ENCODE measurements at places on chromosomes 16 and 17. TPM values are rescaled to one million over a fixed set of nuclear protein-coding genes. Genes with fewer than 3 reads are reported as not detected.

- no peak for DNase-seq
Observed at GRCh38 chr17:73976147-73976546, 227.3 kb upstream of the RPL38 start.

CTRB2 gene
- total RNA-seq: 3.7 TPM

GRCh38 chr17:73098919-73099318 is 6.4 kb upstream of the SLC39A11 start:
- no peak for DNase-seq

DNA sequence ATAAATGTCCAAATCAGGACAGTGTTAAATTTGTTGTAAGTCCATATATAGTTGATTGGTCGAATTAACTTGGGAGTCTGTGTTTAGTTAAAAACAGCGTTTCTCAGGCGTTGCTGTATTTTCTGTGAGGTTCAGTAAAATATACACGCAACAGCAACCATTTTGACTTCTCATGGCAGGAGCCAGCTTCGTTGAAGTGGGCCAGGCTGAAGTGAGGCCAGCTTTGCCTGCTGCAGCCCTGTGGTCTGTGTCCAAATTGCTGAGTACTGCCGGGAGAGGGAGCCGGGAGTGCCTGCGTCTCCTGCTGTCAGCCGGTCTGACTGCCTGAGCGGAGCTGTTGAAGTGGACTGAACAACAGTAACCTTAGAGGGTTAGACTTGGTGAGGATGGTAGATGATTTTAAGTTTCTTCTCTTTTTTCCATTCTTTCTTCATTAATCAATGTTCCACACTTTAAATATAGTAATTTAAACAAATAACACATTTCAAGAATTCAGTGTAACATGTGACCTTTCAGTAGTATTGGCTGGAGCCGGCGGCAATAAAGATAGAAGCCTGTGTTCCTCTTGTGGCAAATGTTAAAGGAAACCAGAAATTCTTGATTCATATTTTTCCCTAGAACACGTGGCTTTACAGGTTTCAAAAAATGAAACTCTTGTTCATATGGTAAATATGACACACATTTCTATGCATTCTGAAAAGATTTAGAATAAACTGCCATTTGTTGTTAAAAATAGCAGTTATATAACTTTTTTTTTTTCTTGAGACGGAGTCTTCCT is 37.0 kb upstream of the ZNF750 start:
- peak; percentile 82 for DNase-seq

DNA sequence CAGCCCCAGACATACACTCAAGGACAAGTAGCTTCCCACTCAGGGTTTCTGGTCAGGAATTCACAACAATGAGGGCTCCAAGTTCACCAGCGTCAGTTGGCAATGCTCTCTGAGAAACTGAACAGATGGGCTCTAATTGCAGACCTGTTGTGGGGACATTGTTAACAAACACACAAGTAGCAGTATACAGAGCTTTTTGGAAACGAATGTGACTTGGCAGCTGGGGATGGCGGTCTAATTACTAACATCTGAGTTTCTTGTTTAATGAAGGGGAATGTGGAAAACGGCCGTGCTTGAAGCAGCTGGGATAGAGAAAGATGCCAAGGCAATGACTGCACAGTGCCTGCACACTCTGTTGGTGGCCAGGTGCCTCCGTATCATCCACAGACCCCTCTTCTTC is 316.1 kb upstream of the IRX3 start:
- DNase-seq: no peak

KREMEN2 gene
- total RNA-seq: 0.40 TPM

GRCh38 chr16:80417706-80418271 is 123.0 kb upstream of the DYNLRB2 start:
- no peak for DNase-seq

DNA sequence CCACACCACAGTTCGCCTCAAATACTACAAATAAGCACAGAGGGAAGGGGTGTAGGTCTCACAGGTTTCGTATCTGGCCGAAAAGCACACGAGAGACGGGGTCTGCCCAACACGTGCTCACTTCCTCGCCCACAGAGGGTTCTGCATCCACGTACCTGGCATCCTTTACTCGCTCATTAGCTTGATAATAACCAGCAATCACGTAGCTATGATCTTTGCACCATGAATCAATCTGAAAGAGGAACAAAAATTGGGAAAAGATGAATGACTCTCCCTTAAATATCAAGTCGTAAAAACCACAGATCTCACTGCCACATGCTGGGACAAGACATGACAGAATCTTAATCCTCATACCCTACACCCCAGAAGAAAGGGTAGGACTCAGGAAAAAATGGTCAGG is 10.5 kb downstream of the EMC8 start:
- no peak for DNase-seq

- DNase-seq: peak; percentile 66
Observed at GRCh38 chr17:48011405-48012150, 26.0 kb downstream of the COPZ2 start.

- DNase-seq: no peak
Observed at GRCh38 chr16:11735787-11736186, 6.9 kb downstream of the TXNDC11 start.

DNA sequence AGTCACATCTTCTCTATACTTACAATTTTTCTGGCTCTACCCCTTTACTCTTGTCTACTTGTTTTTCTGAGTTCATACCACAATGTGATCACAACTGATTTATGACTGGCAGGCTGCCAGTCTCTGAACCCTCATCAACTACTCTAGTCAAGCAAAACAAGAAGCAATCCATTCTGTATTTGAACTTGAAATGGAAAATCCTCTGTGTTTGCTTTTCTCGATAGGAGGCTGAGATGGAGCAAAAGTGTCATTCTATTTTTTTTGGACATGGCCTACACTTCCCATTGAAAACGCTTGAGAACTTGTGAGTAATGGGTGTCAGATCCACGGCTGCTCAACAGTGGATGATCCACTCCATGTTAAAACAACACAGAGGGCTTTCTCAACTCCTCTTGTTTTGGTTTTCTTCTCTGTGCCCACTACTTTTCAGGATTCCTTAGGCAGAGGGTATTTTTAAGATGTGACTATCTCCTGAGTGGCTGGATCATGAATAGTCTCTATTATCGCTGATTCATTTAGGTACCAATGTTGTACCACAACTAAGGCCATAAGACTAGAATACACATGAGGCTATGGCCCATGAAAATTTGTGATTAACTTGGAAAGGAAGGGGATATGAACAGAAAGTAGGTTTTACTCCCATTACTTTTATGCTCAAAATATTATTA is 11.7 kb downstream of the TMEM100 start:
- no peak for DNase-seq

GRCh38 chr16:74700116-74700437 is 585 bp downstream of the MLKL start:
- DNase-seq: peak; percentile 89

GRCh38 chr16:15539197-15539596 is 103.8 kb downstream of the MARF1 start:
- no peak for DNase-seq

DNA sequence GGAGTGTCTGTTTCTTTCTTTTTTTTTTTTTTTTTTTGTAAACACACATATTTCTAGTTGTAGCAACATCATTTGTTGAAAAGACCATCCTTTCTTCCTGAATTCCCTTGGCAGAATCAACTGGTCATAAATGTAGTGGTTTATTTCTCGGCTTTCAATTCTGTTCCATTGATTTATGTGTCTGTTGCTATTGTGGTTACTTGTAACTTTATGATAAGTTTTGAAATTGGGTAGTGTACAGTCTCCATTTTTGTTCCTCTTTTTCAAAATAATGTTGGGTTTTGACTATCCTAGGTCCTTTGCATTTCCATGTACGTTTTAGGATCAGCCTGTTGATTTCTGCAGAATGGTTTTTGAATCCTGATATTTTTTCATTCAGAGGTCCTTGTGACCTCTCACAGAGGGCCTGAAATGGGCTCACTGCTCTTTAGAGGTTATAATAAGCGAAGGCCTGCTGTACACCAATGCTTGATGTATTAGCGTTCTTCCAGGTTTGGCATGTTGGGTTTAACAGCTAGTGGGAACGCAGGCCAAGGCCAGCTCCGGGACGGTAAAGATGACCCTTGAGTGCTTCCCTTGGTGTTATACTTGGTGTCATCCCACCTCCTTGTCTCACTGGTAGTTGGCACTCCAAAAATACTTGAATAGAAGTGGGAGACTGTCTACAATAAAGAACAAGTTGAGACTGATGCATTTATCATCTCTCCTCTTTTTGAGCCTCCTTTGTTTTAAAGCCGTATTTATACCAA is 43.8 kb downstream of the ZNRF1 start:
- DNase-seq: no peak

DNA sequence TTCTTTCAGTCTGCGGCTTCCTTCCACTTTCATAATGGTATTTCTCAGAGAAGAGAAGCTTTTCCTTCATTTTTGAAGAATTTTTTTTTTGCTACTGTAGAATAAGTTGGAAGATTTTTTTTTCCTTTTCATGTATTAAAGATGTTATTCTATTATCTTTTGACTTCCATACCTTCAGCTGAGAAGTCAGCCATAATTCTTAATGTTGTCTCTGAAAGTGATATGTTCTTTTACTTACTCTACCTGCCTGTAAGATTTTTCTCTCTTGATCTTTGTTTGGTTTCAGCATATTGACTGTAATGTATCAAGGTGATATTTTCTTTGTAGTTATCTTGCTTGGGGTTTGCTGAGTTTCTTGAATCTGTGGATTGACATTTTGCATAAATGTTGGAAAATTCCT is 143.5 kb upstream of the TOX3 start:
- DNase-seq: no peak

CLDN9 gene
- total RNA-seq: 1.7 TPM

DNA sequence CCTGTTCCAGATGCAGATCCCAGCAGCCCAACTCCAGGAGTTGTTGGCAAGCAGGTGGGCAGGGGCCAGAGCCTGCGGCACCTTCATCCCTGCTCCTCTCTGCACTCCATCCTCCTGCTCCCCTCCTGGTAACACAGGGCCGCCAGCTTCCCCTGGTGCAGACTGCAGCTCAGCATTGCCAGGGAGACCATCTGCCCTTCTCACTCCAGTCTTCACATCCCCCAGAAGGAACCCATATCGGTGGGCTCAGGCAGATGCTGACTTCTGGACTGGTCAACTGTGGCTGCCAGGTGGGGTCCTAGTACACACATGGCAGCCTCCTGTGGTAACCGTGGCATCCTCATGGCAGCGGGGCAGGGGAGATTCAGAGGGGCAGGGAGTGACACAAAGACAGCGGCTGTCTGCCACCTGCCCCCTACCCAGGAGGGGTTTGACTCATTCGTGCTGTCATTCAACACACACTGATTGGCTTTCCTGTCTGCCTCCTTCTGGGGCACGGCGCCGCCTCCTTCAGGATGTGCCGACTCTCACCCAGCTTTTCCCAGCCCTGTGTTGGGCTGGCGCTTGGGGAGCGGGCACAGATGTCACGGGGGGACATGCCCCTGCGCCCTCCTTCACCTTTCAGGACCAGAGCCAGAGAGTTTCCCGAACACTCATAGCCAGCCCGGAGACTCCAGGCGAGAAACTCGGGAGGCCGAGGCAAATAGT is 120.9 kb downstream of the CMIP start:
- DNase-seq: no peak

GRCh38 chr17:75767881-75768280 is 2.9 kb upstream of the GALK1 start:
- peak; percentile 18 for DNase-seq

DNA sequence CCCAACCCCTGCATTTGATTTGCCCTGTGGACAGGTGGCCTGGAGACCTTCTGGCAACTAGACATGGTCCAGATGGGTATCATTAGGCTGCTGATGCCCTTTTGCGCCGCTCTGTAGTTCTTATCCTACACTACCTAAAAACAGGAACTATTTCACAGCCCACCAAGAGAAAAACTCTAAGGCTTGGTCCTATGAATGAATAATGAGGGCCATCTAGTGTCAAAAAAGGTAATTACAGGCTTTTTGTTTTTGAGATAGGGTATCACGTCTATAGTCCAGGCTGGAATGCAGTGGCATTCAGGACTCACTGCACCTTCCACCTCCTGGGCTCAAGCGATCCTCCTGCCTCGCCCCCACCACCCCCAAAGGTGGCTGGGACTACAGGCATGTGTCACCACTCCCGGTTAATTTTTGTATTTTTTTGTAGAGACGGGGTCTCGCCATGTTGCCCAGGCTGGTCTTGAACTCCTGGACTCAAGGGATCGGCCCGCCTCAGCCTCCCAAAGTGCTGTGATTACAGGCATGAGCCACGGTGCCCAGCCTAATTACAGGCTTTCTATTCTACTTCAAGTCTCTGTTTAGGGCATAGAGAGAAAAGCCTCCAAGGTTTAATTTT is 20.9 kb downstream of the COIL start:
- DNase-seq: no peak

DNA sequence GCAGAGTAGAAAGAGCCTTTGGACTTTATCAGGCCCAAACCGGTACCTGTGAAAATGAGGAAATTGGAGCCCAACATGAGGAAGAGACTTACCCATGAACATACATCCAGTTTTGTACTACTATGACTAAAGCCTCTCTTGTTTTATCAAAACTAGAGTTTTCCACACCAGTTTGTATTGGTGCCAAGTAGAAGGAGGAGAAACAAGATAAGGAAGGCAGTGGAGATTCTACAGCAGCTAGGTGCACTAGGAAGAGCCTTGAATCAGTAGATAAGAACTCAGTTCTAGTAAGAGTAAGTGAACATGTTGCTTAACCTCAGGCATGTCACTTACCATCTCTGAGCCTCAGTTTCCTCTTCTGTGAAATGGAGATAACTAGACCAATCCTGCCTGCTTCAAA is 13.7 kb upstream of the TMEM132E start:
- no peak for DNase-seq

DNA sequence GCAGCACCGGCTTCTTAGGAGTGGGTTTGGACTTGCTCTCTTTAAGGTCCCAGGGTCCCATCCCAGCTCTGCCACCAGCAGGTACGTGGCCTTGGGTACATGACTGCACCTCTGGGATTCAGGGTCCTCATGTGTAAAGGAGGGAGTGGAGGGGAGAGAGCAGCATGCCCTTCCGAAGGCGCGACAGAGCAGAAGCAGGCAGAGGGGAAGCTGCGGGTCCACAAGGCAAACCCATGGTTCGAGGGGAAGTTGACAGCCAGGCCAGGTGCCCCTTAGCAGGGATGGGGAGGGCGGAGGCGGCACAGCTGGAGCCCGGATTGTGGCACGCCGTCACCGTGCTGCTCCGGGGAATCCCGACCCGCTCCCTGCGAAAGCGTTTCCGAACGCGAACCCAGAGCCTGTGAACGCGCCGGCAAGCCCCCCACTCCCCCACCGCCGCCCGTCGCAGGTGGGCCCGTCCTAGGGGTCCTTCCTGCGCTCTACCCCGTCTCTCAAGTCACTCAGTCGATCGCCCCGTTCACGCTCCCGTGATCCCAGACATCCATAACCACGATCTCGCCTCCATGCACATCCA is 4.1 kb upstream of the TBX2 start:
- no peak for DNase-seq

CDH13 gene
- 0.79 TPM for total RNA-seq

GRCh38 chr16:49469930-49470451 is 96.4 kb downstream of the C16orf78 start:
- peak; percentile 58 for DNase-seq

Measured in spleen (tissue), 13 donors.